Hematopoietic multipotent progenitor cell treated with erythropoietin and hydrocortisone succinate and interleukin-3 and kit ligand, for 8 days (in vitro differentiated cells): ENCODE measurements at places on chromosomes 7 and 10.
A peak's percentile ranks its signal among the peaks of the same experiment; 100 is the strongest.

- peak; percentile 85 for DNase-seq
These were observed 149.8 kb downstream of the AKR1D1 start for GRCh38 chr7:138226001-138226476.

- DNase-seq, result no peak
These were observed 234.3 kb upstream of the TEX47 start for GRCh38 chr7:89029864-89030263.

- DNase-seq, result peak; percentile 74
These were observed 78.6 kb downstream of the LCOR start for GRCh38 chr10:96910488-96911395.

- no peak for DNase-seq
These were observed 58.5 kb downstream of the MACC1 start for GRCh38 chr7:20158684-20159083.

GRCh38 chr10:86592413-86592812 lies 61.9 kb upstream of the OPN4 start:
- DNase-seq, result no peak

- no peak for DNase-seq
These were observed 201.1 kb upstream of the CCDC6 start for GRCh38 chr10:60107308-60107976.

- DNase-seq, result no peak
These were observed 39.5 kb upstream of the STOX1 start for GRCh38 chr10:68787813-68788212.

- DNase-seq, result no peak
These were observed 49.8 kb downstream of the EPDR1 start for GRCh38 chr7:37970211-37970610.

DNA sequence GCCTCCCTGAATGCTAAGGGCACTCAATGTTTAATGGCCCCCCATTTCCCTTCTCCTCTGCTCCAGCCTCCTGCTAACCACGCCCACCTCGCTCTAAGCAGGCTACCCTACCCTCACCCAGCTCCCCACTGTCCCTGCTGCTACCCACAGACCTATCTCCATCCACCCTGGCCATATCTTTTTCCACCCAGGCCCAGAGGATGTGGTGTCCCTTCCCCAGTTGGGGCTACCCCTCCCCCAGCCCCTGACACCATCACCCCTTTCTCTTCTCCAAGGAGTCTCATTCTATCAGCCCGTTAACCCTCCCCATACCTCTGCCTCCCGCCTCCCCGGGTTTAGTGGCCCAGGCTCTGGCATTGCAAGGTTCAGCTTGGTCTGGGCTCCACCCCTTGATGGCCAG lies 28.9 kb upstream of the PPIF start:
- peak; percentile 81 for DNase-seq

DNA sequence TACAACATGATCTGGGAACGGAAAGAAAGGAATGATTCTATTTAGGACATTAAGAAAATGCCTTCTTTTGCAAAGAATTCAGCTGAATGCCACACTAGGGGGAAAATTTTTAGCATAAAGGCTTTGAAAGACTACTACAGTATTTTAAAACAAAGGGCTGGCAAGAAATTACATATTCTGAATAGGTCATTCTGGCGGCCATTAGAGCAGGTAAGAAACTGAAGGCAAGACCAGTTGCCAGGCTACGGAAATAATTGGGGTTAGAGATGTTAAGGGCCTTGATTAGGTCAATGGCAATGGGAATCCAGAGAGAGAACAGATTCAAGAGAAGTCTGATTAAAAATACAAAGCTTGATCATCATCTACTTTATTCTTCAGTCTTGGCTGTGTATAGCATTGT lies 3.8 kb upstream of the HECTD2 start:
- DNase-seq, result no peak

DNA sequence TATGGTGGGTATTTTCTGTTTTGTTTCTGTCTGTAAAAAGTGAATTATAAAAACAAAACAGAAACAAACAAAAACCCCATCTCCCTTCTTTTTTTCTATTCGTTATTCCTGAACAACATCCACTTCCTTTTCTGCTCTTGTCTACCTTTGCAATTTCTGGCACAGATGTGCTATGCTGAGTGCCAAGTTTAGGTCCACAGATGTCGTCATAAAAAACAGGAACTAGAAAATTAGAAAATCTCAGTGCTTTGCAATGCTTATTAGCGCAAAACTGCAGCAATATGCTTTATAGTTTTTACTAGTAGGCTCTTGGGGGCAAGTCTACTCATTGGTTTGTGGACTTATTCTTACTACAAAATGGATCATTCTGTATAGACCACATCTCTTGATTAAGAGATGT lies 94.2 kb upstream of the PRKCQ start:
- DNase-seq, result no peak

DNA sequence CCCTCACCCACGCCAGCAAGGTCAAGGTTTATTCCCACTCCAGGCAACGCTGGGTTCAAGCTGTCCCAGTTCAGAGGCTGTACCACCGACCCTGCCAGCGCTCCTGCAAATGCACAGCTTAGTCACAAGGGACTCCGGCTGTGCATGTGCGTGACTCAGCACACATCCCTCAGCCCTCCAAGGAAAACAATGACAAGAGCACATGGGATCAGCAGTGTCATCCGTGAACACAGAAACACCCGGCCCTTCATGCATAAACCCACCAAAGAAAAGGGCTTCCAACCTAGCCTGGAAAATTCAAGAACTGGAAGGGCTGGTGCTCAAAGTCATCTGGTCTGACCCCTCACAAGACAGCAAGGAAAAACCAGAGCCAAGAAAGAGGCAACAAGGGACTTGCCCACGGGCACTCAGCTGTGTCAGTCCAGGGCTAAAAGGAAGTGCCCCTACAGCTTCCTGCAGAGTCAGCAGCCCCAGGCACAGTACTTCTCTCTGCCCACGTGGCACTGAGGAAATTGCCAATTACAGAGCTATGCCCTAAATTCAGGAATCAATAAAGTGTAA lies 106.1 kb downstream of the KCNMA1 start:
- no peak for DNase-seq

GRCh38 chr10:112613620-112614019 lies 166.6 kb downstream of the VTI1A start:
- no peak for DNase-seq

DNA sequence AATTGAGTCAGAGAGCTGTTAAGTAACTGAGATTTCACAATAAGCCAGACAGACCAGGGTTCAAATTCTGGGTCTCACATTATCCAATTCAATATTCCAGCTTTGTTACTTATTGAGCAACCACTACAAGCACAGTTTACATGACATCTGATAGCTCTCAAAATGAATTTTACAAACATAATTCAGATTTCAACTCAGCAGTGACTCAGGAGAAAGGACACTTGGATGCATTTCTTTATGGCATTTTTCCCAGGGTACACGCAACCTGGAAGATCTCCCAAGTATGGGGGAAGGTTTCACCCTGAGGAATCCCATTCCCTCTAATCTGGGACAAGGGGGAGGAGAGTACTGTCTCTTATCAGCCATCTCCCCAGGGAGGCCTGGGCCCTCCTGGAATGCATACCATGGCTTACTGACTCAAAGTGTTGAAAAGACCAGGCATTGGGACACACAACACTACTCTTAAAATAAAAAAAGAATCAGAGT lies 102.4 kb downstream of the CFTR start:
- DNase-seq, result no peak

- DNase-seq, result peak; percentile 85
These were observed 9.3 kb upstream of the TET1 start for GRCh38 chr10:68550747-68551411.

DNA sequence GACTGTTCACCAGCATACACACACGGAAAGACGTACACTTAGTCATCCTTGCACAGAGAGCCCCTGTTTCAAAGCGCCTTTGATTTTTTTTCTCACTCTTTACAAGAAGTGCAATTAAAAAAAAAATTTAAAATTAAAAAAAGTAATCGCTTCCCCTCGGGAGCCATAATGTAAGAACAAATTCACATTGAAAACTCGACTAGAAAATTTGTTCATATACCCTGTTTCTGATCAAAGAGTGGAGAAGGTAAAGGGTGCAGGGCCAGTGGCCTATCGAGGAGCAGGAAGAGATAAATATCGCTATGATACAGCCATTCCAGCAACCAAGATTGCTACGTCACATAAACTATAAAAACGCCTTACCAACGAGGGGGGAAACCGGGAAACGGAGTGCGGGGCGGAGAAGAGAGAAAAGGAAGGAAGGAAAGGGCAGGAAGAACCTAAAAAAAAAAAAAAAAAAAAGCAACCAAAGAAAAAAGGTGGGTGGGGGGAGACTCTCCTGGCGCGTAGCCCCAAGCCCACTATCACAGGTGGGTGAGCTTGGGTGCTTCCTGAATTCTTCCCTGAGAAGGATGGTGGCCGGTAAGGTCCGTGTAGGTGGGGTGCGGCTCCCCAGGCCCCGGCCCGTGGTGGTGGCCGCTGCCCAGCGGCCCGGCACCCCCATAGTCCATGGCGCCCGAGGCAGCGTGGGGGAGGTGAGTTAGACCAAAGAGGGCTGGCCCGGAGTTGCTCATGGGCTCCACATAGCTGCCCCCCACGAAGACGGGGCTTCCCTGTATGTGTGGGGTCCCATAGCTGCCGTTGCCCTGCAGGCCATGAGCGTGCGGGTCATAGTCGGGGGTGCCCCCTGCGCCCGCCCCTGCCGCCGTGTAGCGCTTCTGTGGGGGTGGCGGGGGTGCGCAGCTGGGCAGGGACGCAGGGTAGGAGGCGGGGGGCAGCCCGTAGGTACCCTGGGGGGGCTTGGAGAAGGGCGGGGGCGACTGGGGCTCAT lies 5.2 kb upstream of the HOXA2 start:
- DNase-seq, result no peak

- DNase-seq, result no peak
These were observed 25.8 kb downstream of the STEAP1 start for GRCh38 chr7:90180011-90180585.

- DNase-seq, result no peak
These were observed 188.4 kb downstream of the ZEB1 start for GRCh38 chr10:31507427-31507826.

DNA sequence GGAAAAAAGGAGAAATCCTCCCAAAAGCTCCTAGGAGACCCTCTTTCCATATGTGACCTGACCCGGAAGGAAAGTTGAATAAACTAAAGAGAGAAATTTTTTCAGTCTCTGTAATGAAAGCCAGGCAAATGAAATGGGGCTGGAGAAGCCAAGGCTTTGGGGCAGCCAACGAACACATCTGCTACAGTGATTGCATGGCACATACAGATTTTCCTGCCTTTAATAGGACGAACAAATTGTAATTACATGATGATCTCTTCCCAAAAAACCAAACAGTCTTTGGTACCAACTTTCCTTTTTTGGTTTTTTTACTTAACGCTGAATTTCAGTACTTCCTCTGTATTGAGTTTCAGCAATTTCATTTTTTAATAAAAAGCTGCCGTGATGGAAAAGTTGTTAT lies 23.5 kb upstream of the PTN start:
- DNase-seq, result no peak

DNA sequence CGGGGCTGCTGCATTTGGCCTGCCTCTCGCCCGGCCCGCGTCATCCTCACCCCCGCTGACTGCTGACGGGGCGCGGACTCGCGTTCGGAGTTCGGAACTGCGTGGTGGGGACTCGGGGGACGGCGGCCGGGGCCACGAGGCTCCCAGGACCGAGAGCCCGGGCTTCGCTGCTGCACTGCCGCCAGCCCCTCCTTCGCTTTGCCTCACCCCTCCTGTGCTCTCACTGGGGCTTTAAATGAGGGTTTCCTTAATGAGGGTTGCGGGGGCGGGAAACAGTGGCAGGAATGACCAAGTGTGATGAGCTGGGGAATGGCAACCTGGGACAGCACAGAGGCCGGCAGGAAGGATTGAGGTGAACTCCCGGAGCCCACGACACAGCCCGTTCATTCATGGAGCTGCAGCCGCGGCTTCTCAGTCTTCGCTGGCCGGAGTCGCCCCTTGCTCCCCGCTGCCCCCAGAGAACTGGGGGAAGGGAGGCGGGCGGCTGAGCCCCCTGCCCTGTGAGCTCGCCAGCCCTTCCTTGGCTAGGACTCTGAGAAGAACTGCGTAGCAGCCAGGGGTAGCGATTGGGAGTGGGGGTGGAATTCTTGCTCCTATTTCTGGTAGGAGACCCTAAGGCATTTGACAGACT lies 1.5 kb upstream of the LRRC4 start:
- DNase-seq, result no peak

GRCh38 chr10:33306701-33307519 lies 27.6 kb downstream of the NRP1 start:
- no peak for DNase-seq

DNA sequence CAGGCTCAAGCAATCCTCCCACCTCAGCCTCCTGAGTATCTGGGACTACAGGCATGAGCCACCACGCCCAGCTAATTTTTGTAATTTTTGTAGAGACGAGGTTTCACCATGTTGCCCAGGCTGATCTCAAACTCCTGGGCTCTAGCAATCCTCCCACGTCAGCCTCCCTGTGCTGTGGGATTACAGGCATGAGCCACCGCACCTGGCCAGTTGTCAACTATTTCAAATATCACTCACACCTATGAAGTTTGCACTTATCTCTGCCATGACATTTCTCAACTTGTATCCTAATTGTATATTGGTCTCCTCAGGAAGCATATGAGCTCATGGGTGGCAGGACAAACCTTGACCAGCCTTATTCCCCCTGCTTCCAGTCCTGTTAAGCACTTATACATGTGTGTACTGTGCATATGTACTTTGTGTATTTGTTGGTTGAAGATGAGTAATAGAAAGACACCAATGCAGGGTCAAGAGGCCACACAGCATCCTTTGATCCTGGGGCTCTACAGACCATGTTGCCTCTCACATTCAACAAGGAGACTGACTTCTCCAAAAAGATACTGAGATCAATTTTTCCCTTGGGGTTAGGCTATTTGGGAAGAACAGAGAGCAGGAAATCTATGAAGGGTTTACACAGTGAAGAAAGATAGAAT lies 82.2 kb downstream of the SLC16A9 start:
- DNase-seq, result no peak

- DNase-seq, result no peak
These were observed 18.7 kb upstream of the FOXK1 start for GRCh38 chr7:4663239-4664018.

GRCh38 chr7:157692460-157693011 lies 355.7 kb downstream of the DNAJB6 start:
- DNase-seq, result no peak

GRCh38 chr7:44622342-44623151 lies 16.1 kb downstream of the OGDH start:
- no peak for DNase-seq

DNA sequence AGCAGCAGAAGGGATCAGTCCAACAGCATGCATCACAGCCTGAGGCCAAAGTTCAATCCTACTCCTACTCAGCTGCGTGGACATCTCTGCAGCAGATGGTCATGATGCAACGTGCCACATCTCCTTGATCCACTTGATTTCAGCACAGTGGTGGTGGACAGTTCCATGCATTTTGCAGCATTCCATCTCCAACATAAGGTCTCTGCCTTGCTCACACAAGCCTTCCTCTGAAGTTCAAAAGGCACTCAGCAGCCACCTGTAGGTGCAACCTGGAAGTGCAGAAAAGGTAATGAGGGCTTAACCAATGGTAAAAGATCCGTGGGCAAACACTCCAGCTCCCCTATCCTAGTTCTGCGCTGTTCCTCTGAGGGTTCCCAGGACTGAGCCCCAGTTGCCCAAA lies 57.5 kb upstream of the CHCHD3 start:
- peak; percentile 15 for DNase-seq

- DNase-seq, result no peak
These were observed 95.5 kb downstream of the OAT start for GRCh38 chr10:124323111-124323725.
